ENCODE measurements at places on chromosomes 11 and 22.

DNA sequence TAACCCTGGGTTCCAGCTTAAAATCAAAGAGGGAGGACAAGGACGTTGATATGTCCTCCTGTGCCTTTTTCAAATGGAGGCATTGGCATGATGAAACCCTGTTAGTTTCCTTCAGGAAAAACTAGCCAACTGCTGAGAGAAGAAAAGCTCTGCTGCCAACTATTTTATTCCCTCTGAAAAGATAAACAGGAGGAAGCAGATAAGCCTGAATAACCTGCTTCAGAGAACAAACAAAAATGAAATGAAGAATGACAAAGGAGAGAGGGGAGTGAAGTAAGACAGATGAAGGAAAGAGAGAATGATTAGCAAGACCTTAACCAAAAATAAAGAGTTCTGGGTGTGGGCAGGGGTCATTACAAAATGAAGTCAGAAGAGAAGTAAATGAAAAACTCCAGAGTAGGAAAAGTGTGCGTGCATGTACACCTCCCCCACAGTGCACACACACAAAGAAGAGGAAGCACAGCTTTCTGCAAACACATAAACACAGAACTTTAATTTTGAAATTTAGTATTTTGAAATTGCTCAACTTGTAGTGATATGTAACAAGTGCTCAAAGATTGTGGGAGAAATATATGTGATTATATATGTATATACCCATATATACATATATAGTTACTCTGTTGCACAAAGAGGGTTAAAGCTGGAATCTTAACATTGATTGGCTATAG lies 332.2 kb downstream of the LUZP2 start:
- DNase-seq = no peak

DNA sequence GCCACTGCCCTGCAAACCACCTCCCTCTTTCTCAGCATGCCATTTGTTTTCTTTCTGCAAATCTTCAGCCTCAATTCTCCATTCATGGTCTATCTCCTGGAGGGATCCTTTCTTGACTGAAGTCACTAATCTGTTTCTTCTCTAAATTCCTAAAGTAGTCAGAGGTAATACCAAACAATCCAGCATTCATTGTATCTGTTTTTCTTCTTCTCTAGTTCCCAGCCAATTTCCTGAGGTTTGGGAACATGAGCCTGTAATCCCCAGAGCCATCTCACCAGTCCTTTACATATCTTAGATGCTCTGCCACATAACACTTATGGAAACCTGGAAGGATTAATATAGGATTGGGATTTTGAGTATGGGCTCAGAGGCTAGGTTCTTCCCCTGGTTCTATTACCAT lies 86.5 kb downstream of the MICAL2 start:
- no peak for DNase-seq

- no peak for DNase-seq
Measured at GRCh38 chr22:22079404-22080148, 97.0 kb upstream of the TOP3B start.

GRCh38 chr11:131923309-131923708 lies 552.9 kb downstream of the NTM start:
- no peak for DNase-seq
